Kidney epithelial cell (primary cell): ENCODE measurements at places on chromosomes 7 and 10. TPM values are rescaled to one million over a fixed set of nuclear protein-coding genes. Genes with fewer than 3 reads are reported as not detected.

DNA sequence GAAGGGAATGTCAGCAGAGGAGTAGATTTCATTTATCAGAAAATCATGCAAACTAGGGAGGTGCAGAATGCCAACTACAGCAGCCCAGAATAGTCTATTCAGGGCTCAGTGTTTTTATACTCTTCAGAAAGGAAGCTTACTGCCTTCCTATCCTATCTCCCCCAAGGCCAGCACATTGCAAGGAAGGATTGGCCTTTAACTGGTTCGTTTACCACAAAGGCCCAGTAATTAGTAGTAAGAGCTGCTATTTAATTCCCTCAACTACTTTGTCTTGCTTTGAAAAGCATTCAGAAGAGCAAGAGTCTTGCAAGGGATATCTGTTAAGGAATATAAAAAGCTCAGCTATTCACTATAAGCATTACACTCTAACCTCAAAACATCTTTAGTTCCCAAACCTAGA lies 86.4 kb upstream of the RNF148 start:
- no peak for DNase-seq

DNA sequence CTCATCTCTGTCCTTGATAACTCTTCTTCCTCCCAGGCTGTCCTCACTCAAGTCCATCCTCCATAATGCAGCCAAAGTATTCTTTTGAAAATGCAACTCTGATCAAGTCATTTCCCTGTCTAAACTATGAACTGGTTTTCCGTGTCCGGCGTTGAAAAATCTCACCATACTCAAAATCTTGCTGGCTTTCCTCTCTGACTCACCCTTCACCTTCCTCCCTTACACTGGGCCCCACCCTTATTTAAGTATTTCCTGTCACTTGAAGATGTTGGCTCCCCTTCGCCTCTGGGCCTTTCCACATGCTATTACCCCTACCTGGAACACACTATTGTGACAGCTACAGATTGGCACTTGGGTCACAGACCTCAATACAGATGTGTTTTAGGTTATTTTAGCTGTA lies 515.6 kb downstream of the INHBA start:
- DNase-seq = no peak

DNA sequence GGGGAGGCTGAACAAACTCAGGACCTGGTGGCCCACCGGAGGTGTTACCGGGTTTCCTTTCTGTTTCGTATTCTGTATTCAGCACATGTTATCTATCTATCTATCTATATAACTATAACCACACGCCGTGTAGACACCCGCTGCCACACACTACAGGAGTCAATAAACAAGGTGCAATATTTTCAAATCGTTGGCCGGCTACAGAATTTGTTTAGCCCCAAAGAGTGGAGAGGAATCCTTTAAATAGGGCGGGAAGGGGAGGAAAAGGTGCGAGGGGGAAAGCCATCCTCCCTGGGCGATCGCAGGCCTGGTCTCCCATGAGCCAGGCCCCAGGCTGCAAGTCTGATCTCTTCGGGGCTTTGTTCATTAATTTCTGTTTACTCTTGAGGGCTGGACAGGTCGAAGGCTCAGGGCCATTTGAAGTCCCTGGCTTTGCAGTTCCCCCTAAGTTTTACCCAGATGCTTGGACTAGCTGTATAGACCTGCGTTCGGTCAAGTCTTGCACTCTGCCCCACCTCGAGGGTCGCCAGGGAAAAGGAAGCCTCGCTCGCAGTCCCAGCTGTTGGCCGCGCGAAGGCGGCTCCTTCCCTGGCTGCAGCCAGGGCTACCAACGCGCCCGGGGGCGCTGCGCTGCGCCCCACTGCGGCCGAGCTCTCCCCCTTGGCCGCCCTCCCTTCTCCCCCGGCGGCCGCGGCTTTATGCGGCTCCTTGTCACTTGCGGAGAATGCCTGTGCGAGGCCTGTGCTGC lies 3.8 kb downstream of the NKX2-3 start:
- DNase-seq = no peak

- DNase-seq = no peak
Measured at GRCh38 chr10:130222381-130222780, 86.2 kb downstream of the GLRX3 start.

DNA sequence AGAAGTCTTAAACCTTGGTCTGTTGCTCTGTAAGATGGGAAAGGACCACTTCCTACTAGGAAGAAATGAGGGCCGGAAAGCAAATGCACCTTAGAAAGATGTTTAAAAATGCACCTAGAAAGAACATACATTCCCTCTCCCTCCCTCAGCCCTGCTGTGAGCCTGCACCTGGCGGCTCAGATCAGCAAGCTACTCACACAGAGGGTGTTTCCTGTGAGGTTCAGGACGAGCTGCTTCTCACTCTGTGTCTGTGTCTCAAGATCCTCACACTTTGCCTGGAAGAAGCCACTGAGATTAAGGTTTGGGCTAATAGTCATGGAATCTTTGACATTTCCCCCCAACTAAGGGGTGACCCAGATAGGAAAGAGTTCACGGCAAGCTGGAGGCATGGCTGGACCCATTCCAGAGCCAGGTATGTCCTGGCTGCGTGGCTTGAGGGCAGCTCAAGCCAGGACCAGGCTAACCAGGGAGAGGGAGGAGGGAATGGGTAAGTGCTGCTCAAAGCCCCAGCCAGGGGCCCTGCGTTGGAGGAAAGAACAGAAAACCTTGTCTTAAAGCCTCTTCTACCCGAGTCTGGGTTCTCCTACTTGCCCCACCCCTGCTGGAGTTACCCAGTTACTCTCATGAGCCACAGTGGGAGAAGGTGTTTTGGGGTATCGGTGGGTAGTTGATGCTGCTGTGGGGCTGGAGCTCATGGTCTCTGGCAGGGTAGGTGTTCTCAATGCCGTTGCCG lies 47.5 kb downstream of the PODXL start:
- no peak for DNase-seq

DNA sequence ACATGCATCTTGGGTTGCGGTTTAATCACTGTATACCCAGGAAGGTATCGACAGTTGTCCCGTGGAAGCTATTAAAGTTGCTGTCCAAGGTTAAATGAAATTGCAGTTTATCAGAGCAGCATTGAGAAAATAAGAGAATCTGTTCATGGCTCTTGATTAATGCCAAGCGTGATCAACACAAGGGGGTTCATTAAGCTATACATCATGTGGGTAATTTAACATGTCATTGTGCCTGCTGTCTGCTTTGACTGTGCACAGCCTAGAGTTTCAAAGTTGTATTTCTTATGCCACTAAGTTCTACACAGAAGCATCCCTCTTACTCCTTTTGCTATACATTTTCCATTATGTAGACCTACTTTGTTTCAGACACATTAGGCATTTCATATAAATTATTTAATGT lies 74.8 kb upstream of the SP8 start:
- DNase-seq = no peak

DNA sequence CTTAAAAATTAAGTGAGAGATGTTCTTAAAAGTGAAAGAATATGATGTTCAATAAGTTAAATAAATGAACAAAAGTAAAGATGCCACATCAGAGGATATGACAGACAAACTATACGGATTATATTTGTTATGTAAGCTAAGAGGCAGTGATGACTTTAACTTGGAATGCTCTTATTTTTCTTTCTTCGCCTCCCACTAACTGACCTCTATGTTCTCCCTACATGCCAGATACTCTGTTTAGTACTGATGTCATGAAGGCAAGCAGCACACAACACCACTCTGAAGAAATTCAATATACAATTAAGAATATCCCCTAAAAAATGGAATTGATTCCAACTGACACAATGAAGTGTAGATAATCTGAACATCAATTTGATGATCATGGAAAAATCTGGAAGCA lies 223.4 kb downstream of the DOCK4 start:
- no peak for DNase-seq

DNA sequence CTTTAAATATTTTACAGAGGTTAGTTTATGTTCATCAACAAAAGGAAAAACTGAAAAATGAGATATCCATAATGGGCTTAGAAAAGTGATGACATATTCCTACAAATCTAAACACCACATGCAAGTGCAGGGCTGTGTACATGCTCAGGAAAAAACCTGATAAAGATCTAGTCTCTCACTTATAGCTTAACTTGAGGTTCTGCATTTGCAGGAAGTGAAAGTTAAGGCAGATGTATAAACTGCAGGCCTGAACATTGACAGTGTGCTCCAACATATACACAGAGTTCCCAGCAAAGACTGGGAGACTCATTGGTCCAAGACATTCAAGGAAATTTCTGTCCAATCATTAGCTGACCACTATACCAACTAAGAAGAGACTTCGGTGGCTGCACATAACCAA lies 63.8 kb upstream of the RET start:
- DNase-seq = no peak

DNA sequence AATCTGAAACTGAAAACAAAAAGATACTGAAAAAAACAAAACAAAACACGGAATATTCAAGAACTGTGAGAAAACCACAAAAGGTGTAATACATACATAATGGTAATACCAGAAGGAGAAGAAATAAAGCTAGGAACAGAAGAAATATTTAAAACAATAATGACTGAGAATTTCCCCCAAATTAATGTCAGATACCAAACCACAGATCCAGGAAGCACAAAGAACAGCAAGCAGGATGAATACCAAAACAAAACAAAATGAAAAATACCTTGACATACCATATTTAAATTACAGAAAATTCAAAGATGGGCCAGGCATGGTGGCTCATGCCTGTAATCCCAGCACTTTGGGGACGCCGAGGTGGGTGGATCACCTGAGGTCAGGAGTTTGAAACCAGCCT lies 57.7 kb upstream of the PARD3 start:
- no peak for DNase-seq

DNA sequence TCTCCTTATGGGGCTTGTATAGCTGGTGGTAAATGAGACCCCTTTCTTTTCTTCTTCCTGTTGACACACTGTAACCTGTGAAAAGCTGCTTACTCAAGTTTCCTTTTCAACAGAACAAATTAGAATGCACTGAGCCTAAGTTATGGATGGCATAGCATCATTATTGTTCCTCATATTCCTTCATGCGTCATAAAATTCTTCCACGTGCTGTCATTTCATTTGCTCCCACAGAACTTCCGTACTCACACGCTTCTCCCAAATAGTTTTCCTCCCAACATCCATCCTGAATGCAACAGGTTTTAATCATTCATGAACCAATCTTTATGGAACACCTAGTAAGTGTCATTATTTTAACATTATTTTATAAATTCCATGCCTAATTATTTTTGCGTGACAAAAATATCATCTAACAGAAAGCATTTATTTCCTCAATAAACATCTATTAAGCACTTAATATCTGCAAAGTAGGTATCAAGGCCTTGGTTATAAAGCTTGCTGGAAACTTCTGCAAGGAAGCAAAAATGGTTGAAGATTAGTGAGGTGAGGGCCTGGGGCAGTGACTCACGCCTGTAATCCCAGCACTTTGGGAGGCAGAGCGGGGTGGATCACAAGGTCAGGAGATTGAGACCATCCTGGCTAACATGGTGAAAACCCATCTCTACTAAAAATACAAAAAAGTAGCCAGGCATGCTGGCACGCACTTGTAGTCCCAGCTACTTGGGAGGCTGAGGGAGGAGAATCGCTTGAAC lies 18.9 kb upstream of the SEPTIN7 start:
- DNase-seq = no peak

GRCh38 chr10:121695731-121696464 lies 97.7 kb upstream of the FGFR2 start:
- DNase-seq = no peak

DNA sequence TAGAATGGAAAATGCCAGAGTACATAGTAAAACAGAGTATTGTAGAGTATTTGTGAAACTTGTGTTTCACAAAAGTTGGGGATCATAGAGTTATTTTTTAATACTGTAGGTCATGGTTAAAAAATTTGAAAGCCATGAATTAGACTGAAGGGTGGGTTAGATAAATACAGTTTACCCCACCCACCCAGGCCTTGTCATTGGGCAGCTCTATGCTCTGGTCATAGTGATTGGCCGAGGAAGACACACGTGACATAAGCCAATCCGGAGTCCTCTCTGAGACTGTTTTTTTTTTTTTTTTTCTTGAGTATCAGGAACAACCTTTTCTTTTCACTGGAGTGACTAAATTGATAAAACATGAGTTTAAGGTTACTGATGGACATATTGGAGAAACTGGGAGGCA lies 33.3 kb upstream of the ORC5 start:
- DNase-seq = no peak

DNA sequence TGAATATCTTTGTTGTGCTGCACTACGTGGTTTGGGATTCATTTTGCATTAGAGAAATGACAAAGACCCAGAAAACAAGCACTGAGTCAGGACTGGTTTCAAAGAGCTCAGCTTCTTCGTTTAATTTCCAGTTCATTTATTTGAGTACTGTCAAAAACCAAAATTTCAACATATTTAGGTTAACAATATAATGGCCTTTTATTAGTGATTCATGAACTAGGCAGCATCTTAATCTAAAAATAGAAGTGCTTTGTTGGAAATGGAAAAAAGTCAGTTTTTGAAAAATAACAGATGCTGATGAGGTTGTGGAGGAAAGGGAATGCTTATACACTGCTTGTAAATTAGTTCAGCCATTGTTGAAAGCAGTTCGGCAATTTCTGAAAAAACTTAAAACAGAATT lies 856.4 kb downstream of the LRMDA start:
- no peak for DNase-seq

DNA sequence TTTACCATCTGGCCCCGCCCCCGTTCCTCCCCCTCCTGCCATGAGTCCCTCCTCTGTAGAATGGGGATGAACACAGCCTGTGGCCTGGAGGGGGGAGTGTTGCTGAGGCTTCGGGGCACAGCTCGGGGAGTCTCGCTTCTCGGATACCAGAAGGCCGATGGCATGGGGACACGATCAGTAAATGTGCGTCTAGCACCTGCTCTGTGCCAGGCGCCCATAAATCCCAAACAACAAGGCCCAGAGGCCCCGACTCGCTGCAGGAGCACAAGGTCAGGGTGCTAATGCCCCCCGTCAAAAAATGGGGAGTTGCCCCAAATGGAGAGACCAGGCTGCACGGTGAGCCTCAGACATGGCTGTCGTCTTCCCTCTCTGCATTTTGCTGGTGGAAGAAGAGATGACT lies 40.7 kb downstream of the JAKMIP3 start:
- no peak for DNase-seq

GRCh38 chr10:26857991-26858706 lies 2.6 kb downstream of the ABI1 start:
- DNase-seq = no peak

- DNase-seq = no peak
Measured at GRCh38 chr7:117014099-117014656, 60.9 kb downstream of the ST7 start.

- no peak for DNase-seq
Measured at GRCh38 chr10:78688230-78688900, 380.4 kb upstream of the ZMIZ1 start.

DNA sequence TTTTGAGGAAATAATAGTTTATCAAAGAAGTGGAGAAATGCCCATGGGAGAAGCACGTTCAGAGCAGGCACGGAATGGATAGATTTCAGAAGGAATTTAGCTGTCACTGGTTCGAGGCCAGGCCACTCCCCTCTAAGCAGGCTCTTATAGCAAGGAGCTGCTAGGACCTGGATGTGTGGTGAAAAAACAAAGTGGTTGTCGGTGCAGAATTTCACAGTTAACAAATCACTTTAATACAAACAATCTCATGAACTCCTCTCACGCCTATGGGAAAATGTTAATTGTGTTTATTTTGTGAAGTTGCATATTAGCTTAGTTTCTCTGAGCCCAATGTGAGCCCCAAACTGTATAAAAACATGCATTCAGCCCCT lies 176.3 kb downstream of the PKD1L1 start:
- DNase-seq = no peak

Gene HNRNPF
- total RNA-seq = 262 and 268 TPM in 2 replicates

Gene ACSL5
- total RNA-seq = 0.55 and 1.5 TPM in 2 replicates

Gene CCDC3
- 0.14 and 0.17 TPM in 2 replicates for total RNA-seq

Gene SERPINE1
- total RNA-seq = 229 and 245 TPM in 2 replicates

Gene RBM20
- total RNA-seq = 3.3 and 3.8 TPM in 2 replicates

Gene NAT16
- total RNA-seq = not detected in 2 replicates

Gene AGBL3
- total RNA-seq = 1.0 and 1.6 TPM in 2 replicates

Gene EDRF1
- total RNA-seq = 11.8 and 15.2 TPM in 2 replicates

Gene GJD4
- total RNA-seq = not detected in 2 replicates

Gene HOGA1
- 3.4 and 5.1 TPM in 2 replicates for total RNA-seq
